ENCODE measurements at places on chromosomes 1 and 21. TPM values are rescaled to one million over a fixed set of nuclear protein-coding genes. Genes with fewer than 3 reads are reported as not detected.

NUDT17 gene
- 6.3 TPM for total RNA-seq

UBL4B gene
- not detected for total RNA-seq

RIT1 gene
- total RNA-seq: 19.9 TPM

RHD gene
- total RNA-seq: not detected

ACKR1 gene
- not detected for total RNA-seq

COL9A2 gene
- 0.17 TPM for total RNA-seq

FAM167B gene
- 0.55 TPM for total RNA-seq

FCGR1A gene
- not detected for total RNA-seq

WNT2B gene
- total RNA-seq: 0.19 TPM

Data from A549 treated with dexamethasone at 1 μM for 4 hours (cell line).